AG20443 (cell line): ENCODE measurements at places on chromosomes 7 and 10.
A peak's percentile ranks its signal among the peaks of the same experiment; 100 is the strongest.

DNA sequence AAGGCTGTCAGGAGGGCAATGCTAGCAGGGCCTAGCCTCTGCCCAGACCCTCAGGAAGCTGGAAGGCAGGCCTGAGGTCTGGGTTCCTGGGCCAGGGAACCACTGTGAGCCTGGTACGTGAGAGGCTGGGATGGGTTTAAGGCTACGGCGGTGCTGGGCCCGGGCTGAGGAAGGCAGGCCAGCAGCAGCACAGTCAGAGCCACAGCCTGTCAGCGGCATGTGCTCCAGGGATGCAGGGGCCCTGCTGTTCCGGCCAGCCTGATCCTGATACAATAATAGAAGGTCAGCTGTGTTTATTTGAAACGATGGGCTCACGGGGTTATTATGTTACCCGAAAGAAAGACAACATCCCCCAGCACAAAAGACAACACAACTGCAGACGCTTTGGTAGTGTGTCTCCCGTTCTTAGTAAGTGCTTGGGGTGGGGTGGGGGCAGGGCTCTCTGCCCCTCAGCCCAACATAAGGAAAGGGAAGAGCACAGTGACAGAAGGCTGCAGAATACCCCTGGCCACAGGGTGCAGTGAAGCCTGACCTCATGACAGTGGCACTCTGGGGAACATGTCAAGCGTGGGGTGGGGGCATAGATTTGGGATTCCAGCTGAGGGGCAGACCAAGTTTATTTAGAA lies 95.0 kb downstream of the COL13A1 start:
- DNase-seq: peak; percentile 60

GRCh38 chr7:144763291-144763690 lies 72.6 kb downstream of the TPK1 start:
- DNase-seq: no peak

- no peak for DNase-seq
Measured at GRCh38 chr7:26193432-26194207, 6.9 kb downstream of the HNRNPA2B1 start.

DNA sequence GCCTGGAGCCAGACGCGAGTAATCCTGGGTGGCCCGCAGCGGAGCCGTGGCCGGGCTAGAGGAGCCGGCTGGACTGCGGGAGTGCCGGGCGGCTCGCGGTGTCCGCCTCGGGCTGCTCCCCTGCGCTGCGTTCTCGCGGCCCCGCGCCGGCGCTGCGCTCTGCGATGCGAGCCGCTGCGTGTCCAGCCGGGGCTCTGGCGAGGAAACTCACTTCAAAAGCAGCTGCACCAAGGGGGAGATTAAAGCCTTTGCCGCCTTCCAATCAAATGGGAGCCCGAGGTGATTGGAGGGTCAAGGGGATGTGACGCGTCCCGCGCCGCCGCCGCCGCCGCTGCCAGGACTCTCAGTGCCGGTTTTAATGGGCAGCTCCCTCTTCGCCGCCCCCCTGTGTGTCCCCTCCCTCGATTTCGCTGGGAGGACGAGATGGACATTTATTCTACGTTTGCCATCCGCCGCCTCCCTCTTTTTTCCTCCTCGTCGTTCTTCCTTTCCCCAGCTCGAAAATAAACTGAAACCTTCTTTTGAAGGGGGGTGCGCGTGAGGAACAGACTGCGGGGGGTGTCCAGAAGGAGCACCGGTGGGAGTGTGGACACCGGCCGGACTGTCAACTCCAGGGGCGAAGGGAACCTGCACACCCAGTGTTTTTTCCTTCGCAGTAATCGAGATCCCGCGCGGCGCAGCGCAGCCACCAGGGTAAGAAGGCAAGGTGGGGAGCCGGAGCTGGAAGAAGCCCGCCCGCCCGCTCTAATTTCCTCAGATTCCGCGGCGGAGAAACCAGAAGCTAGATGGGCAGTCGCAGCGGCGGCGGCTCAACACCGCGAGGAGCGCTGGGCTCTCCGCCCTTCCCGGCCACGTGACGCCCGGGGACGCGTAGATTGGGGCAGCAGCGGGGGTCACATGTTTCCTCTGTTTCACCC lies at the start of gene ZNF503:
Gene ZNF503 (minus strand): TSS at position 196 of the 917 bp plus-strand sequence. CDS start 345 bp downstream, outside the sequence.
- DNase-seq: peak; percentile 94

DNA sequence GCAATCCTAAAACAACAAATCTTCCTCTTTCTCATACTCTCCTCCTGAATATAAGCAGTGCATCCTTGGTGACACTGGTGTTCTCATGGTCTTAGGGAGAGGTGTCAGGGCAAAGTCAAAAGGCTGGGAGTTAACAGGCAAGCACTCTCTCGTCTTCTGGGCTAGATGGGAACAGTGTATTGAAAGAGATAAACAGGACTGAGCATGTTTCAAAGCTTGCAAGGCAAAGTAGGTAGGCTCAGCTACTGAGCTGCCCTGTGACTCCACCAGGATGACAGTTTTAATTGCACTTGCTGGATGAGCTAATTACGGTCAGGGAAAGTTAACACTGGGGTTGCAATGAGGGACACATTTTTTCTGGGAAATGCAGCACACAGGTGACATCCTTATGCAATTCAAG lies 554.9 kb upstream of the NRP1 start:
- no peak for DNase-seq

DNA sequence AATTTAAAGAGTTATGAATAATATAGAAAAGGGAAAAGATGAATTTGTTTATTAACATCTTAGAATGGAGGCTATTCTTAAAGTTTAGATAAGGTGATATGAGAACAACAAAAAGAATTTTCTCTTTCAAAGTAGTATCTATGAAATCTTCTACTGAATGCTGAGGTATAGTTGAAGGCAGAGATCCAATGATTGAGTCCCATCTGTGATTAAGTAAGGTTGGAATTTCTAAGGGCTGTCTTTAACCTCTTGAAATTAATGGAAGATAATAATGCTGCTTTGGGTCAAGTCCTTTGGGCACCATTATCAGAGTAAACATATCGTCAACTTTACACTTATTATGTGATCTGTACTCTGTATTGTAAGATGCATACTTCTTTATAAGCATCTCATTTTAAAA lies 307.9 kb downstream of the PRKG1 start:
- DNase-seq: no peak

DNA sequence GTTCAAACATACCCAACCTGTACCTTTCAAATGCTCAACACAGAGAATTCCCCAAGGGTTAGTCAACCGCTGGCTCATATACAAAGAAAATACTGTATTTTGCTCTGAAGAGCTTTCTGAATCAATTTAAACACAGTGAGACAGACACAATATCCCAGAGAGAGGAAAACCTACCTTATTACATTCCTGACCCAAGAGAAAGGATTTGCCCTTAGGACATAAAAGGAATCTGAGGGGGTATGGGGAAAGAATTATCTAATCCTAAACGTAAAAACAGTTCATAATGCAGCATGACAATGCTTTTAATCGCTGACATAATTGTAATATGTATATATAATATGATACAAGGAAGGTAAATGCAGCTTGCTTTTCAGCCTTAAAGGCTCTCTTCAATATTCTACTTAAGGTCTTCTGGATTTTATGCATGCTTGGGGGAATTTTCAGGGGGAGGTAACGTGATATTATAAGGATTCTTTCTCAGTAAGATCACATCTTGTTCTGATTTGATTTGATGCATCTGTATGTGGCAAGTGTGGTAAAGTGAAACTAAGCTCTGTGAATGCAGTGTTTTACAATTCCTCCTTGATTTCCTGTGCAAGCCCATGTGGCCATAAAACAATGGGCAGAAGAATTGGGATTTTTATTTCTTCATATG lies 240.5 kb downstream of the GLI3 start:
- peak; percentile 52 for DNase-seq

DNA sequence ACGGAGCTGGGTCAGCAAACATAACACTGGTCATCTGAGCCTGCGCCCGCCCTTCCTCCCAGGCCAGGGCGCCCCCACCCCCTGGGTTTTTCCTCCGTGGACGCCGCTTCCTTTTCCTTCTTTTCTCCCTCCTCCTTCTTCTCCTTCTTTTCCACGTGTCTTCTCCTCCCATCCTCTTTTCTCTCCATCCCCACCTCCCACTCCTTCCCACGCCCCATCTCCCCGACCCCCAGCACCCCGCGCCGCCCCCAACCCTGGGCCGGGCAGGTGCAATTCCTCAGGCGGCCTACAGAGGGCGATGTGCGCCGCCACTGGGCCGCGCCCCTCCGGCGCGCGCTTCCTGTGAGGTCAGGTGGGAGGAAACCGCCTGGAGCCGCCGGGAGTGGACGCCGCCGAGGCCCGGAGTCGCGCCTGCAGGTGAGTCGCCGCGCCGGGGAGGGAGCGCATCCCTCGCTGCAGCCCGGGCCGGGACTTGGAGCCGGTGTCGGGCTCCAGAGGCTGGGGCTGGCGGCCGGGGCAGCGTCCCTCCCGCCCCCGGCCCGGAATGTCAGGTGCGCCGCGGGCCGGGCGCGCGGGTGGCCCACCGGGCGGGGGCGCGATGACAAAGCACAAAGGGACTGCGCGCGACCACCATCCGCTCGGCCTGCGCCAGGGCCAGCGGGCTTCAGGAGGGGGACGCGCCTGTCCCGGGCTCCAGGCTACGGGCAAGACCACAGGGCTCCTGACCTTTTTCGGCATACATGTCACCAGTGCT lies at the start of gene FAM241B:
Gene FAM241B (plus strand): TSS at position 351 of the 754 bp plus-strand sequence. CDS start 1,497 bp downstream, outside the sequence.
- peak; percentile 86 for DNase-seq

- no peak for DNase-seq
Measured at GRCh38 chr7:67550801-67551436, 554.3 kb downstream of the TYW1 start.

GRCh38 chr7:90387470-90388240 lies 15.6 kb upstream of the CLDN12 start:
- no peak for DNase-seq

- DNase-seq: no peak
Measured at GRCh38 chr10:60717852-60718251, 60.4 kb upstream of the CDK1 start.

DNA sequence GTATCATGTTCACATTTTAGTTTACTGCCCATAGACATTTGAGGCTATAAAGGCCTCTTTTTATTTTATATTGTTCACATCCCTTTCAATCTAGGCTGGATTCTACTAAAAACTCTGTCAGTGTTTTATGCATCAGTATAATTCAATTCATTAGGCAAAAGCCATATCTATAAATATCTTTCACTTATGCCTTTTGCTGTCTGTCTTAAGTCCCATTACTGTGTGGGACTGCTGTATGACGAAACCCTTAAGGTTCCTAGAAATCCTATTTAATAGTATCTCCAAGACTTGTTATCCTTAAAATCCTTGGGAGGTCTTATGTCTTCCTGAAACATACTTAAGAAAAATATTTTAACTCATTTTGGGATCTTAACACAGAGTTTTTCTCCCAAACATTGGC lies 139.2 kb downstream of the HGF start:
- no peak for DNase-seq

DNA sequence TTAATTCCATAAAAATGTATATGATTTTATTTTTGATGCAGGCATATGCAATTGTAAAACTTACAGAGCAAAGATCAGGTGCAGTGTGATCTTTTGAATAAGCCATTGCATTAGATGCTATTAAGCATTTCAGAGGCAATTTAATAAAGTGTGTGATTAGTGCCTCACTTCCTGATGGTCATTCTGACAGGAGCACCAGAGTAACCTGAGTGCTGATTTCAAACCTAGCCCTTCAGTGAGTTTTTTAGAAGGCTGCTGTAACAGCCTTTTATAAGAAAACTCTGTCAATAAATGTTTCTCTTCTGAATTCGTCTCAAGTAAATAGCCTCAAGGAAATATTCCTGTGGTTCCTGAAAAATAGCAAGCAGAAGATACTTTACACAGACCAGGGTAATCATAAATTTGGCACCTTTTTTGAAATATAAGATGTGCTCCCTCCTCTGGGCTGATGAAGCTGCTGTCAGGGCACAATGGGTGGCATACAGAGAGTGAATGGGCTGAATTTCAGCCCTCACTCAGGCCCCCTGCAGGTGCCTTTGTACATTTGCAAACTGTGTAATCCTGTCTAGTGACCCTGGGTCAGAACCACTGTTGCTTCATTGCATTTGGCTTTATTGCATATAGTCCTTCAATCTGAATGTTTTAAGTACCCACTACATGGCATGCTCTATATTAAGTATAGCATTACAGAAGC lies 193.7 kb upstream of the CSTF2T start:
- no peak for DNase-seq

DNA sequence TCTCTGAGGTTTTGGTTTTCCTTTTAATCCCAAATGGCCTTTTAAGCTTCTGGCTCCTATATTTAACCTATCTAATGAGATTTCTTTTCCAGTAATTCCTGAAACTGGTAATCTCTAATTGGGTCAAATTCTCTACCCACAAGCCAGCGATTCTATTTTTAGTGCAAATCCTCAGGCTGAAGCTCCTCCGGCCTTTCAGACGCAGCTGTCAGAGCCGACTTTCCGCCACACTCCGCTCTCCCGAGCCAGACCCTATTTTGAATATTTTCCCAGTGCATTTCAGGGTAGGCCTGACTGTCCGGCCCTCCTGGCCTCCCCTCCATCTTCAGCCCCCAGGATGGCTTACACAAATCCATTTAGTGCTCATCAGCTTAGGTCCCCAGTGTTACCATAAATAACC lies 9.7 kb upstream of the ADCY1 start:
- peak; percentile 5 for DNase-seq

DNA sequence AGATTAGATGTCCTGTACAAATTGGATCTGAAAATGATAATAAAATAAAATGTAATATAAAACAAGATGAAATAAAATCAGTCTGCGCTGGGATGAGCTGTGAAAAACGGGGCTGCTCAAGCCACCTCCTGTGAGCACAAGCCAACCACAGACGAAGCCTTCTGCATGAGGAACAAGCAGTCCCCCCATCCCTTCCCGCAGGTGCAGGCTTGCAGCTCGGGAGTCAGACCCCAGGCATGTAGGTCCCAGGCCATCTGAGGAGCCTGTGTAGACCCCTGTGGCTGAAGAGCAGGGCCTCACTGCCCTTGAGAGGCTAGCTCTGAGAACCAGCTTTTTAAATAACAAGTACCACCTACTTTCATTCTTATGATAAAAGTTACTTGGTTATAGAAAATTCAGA lies 123.4 kb downstream of the TNS3 start:
- no peak for DNase-seq

DNA sequence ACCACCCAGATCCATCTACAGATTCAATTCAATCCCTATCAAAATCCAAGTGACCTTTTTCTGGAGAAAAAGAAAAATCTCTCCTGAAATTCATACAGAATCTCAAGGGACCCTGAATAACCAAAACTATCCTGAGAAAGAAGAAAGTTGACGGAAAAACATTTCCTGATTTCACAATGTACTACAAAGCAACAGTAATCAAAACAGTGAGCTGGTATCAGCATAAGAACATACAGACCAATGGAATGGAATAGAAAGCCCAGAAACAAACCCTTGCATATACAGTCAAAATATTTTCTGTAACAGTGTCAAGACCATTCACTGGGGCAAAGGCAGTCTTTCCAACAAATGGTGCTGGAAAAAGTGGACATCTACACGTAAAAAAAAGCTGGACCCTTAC lies 89.9 kb downstream of the JMJD1C start:
- no peak for DNase-seq

DNA sequence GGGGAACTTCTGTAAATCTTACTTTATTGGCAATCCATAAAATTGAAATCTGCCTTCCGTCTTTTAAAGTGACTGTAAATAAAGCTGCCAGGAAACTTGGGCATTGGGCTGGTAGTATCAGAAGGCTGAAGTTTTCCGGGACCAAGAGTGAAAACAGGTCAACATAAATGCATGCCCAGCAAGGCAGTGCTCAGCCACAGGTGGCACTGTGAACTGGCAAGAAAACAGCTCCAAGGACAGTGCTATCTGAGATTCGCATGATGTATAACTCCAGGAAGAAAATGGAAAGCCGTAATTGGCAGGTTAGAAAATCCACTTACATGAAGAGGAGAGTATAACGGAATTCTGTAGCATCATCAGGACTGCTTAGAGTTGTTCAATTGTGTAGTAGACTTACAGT lies 1.9 kb upstream of the INSYN2A start:
- DNase-seq: no peak
